Breast epithelium (tissue), 4 donors: ENCODE measurements at places on chromosomes 2 and 18.

DNA sequence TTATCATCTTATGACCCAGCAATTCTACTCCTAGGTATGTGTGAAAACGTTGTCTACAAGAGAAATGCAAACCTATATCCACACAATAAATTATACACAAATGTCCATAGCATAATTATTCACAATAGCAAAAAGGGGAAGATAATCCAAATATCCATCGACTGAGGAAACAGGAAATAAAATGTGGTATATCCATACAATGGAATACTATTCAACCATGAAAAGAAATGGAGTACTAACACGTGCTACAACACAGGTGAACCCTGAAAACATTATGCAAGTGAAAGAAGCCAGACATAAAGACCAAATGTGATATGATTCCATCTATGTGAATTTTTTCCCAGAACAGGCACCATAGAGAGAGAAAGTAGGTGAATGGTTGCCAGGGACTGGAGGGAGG, 72.1 kb downstream of the ACOXL start:
- no peak for DNase-seq

DNA sequence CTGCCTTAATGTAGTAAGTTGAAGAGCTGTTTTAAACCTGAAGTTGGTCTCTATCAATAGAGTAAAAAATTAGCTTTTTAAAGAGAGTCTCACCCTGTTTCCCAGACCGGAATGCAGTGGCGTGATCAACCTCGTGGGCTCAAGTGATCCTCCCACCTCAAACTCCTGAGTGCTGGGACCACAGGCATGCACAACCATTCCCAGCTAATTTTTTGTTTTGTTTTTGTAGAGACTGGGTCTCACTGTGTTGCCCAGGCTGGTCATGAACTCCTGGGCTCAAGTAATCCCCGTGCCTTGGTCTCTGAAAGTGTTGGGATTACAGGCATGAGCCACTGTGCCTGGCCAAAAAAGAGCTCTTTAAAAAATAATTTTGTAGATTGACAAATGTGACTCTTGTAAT, 40.3 kb downstream of the CRIM1 start:
- no peak for DNase-seq

GRCh38 chr18:50441016-50441415, 66.2 kb downstream of the SKA1 start:
- no peak for DNase-seq

GRCh38 chr18:13551841-13552733, 174.3 kb downstream of the FAM210A start:
- DNase-seq = no peak

DNA sequence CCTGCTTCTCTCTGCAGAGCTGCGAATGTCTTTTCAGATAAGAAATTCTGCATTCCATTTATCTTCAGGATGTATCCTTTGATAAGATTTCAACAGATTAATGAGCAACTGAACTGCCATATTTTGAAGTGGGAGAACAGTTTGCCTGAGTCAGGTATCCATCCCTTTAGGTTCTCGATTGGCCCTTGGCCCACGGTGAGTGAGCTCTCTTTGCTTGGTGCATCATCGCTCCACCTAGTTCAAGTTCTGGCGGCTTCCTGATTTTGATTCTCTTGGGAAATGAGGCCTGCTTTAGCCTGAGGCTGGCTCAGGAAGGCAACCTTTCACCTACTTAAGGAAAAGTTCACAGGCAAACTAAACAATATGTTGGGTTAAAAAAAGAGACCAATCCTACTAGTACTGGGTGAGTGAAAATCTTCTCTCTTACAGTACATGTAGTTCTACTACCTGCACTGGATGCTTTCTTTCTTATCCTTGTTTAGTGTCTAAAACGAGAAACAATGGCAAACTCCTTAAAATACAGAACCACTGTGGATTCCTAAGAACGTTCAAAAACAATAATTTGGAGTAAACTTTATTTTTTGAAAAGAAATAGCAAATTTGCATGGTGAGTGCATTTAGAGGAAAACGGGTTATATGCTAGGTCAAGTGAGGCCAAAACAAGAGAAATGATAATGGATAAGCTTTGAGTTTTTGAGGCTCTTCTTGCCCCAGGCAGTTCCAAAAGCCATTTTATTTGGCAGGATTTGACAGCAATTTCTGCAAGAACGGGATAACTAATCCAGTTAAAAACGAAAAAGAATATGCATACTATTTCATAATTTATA, 837 bp upstream of the ACSL3 start:
- peak; percentile 68 for DNase-seq

DNA sequence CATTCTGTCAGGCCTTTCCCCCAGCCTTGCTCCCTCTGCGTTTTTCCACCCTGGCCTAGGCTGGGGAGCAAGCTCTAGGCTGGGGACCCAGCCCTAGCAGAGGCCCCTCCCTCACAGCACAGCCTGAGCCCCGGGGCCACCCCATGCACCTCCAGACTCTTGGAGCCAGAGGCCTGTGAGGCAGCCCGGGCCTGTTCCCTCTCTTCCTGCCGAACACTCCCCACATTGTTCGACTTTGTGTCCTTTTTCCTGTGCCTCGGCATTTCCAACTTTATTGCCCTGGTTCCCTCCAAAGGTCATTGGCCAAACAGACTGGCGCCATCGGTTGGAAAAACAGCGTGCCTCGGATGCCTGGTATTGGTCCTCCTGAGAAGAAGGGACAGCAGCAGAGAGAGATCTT, 79.7 kb downstream of the HS1BP3 start:
- no peak for DNase-seq

DNA sequence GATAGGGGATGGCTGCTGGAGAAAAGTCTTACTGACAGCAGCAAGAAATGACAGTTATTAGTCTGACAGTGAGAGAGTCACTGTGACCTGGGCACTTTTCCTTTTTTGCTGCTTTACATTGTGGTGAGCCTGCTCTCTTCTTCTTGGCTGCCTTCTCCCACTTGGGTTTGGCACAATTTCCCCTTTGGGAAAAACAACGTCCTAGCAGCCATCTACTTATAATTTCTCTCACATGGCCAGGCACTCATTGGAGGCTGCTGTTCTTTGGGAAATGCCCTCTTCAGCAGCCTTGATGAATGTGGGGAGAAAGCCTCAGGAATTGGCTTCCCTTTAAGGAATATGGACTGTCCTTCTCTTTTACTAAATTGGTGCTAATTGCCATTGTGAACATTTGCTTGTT, 60.4 kb upstream of the SLC1A4 start:
- DNase-seq = no peak

GRCh38 chr18:62586151-62586774, 63.4 kb downstream of the ZCCHC2 start:
- peak; percentile 67 for DNase-seq

DNA sequence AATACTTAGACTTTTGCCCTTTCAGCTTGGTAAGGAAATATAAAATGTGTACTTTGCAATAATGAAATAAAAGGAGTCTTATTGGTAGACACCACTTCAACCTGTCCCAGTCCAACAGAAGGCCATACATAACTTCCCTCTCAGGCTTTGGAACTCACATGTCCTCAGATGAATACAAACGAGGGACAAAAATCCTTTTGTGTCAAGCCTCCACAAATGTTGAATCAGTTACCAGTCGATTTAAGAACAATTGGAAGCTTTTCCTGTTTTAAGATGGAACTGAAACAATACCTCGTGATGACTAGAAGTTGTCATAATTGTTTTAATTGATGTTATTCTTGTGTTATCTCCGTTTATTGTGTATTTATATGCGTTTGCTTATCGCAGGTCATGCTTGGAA, 385.1 kb upstream of the POU3F3 start:
- DNase-seq = no peak

- DNase-seq = no peak
These were observed 502 bp downstream of the MERTK start for GRCh38 chr2:111898703-111899514.

DNA sequence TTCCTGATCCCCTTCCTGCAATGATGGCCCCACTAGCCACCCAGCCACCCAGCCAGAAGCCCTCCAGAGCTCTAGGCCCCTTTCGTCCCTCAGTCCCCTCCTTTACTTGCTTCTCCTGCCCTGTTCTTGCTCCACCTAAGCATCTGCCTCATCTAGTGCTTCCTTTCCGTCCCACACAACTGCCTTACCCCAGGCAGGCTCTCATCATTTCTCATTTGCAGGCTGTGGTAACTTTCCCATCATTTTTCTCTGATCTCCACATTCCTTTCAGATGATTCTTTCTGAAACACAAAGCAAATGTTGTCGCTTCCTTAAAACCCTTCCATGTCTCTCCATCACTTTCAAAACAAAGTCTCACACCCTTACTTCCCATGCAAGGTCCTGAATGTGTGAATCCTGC, 459.8 kb downstream of the METTL4 start:
- DNase-seq = no peak

DNA sequence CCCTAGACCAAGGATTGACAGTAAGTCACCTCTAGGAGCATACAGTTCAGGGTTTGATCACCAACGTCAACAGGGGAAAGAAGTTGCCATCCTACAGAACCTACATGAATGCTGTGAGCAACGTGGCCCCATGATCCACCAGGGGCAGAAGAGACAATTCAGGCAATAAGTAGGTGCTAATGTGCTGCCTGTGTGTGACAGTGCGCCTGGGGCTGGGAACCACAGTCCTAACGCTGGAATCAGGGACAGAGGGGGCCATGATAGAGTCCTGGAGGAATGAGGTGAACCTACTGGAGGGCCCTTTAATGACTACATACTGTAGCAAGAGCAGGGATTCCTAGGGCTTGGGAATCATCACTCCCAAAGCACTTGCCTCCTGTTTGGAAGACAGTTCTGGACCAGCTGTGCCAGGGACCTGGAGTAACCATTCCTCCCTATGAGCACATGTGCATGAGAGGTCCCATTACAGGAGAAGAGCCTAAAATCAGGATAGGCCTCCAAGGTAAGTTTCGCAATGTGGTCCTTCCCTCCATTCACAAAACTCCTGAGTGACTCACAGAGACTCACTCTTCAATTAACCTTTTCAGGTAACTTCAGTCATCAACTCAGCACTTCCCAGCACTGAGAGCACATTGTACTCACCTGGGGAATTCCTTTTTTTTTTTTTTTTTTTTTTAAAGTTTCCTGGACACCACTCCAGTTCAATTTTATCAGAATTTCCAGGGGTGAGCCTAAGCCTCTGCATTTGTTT, 214.0 kb downstream of the TMEM163 start:
- no peak for DNase-seq

DNA sequence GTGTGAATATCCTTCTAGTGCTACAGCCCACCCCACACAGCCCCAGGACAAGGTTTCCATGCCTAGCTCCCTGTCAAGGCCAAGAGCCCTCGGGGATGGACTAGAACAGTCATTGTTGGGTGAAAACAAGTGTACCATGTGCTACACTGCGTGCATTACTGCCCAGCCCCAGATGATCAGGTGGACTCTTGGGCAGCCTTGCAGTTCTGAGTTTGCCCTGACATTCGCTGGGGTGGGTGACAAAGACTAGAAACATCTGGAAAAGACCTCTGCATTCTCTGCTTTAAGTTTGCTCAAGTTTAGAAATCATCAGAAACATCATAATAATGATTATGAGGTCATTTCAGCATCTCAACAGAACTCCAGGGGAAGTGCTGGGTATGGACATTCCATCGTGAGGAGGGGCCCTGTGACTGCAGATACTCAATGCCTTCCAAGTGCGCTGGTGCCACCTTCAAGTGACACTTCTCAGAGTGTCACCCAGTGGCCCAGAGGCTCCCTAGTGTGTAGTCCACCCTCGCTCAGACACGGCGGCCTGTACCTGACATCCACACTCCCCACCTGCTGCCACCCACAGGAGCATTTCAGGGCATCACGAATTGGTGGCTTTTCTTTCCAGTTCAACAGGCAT, 5.3 kb upstream of the PXDN start:
- peak; percentile 11 for DNase-seq
